ENCODE measurements at places on chromosomes 13 and 19.

- no peak for DNase-seq
Observed at GRCh38 chr13:94122300-94122915, 357.1 kb downstream of the DCT start.

- DNase-seq, result peak; percentile 60
Observed at GRCh38 chr19:50358483-50359327, 6.7 kb downstream of the NAPSA start.

- DNase-seq, result no peak
Observed at GRCh38 chr13:27264181-27264580, 6.4 kb upstream of the RASL11A start.

DNA sequence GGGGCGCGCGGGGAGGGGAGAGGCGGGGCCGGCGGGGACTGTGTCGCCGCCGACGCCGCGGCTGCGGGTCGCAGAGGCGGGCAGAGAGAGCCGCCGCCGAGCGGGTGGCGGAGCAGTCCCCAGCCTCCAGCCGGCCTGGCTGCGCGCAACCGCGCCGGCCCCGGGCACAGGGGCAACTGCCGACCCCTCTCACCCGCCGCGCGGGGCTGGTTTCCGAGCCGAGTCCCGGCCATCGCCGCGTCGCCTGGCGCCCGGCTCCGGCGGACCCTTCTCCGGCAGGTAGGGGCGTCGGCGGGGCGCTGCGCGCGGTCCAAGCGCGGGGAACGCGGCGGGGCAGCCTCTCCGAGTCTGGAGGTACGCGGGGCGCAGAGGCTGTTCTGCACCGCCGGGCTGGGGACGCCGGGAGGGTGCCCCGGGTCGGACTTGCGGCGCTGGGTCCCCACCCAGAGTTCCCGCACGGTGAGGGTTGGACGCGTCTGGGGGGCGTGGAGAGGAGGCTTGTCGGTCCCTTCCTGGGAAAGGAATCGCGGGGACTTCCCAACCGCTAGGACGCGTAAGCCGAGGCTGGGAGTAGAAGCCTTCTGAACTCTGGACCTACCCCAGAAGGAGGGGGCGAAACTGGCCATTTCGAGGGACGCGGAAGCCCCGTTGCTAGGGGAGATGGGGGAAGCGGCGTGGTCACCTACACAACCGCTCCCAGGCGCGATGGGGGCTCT is 133.6 kb upstream of the MYO16 start:
- peak; percentile 47 for DNase-seq

DNA sequence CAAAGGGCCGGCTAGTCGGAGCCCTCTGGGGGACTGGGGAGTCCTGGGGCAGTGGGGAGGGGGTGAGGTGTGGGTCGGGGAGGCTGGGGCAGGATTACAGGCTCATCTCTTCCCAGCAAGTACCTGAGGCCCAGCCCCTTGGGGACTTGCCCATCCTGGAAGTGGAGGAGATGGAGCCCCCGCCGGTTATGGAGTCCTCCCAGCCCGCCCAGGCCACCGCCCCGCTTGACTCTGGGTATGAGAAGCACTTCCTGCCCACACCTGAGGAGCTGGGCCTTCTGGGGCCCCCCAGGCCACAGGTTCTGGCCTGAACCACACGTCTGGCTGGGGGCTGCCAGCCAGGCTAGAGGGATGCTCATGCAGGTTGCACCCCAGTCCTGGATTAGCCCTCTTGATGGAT is 9.9 kb downstream of the PALM3 start:
- DNase-seq, result no peak

DNA sequence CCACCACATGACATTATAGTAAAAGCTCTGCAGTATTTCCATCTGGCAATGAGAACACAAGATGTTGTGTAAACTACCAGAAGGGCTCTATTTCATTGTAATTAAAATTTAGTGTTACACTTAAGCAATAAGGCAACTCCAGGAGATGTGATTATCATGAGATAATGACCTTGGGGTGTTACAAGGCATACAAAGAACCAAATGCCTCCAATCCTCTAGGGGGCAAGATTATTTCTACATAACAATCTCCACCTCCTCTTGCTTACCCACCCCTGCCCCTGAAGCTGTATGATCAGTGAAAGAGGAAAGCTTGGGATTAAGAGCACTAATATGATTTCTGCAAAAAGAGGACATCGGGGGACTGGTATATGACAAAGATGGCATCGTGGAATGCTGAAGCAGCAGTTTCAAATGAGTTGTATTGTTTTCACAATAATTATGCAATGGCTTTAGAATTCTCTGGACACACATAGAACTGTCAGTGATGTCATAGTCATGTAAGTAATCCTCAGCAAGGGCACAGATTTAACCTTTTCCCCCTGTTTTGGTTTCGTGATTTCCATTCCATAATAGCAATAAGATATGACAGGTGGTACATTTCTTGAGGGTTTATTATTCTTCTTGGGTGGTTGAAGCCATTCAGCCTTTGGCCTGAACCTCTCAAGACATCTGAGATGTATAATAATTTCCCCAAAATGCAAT is 295.3 kb downstream of the MZT1 start:
- no peak for DNase-seq

- no peak for DNase-seq
Observed at GRCh38 chr13:21613791-21614190, 9.8 kb upstream of the MICU2 start.

DNA sequence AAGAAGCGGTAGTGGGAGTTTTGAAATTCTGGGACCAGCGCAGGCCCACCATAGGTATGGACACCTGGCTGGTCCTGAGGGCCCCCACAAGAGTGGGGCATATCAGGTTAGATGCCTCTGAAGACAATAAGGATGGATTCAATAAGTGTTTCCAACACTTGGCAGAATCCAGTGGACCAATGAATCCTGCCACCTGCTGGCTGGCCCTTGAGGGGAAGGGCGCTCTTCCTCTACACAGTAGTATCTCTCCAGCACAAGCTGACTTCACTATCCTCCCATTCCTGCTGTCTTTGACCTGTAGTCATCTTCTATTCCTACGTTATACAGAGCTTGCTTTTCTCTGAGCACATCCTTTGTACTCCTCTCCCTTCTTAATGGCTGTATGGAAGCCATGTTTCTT is 199.7 kb upstream of the TSHZ3 start:
- no peak for DNase-seq

DNA sequence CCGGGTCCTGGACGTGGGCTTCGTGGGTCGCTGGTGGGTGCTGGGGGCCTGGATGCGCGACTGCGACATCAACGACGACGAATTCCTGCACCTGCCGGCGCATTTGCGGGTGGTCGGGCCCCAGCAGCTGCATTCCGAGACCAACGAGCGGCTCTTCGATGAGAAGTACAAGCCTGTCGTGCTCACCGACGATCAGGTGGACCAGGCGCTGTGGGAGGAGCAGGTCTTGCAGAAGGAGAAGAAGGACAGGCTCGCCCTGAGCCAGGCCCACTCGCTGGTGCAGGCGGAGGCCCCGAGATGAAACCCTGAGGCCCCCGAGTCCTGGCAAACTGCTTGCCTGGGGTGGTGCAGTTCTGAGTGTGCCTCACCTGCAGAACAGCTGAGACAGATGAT is 787 bp downstream of the TIMM29 start:
- no peak for DNase-seq

DNA sequence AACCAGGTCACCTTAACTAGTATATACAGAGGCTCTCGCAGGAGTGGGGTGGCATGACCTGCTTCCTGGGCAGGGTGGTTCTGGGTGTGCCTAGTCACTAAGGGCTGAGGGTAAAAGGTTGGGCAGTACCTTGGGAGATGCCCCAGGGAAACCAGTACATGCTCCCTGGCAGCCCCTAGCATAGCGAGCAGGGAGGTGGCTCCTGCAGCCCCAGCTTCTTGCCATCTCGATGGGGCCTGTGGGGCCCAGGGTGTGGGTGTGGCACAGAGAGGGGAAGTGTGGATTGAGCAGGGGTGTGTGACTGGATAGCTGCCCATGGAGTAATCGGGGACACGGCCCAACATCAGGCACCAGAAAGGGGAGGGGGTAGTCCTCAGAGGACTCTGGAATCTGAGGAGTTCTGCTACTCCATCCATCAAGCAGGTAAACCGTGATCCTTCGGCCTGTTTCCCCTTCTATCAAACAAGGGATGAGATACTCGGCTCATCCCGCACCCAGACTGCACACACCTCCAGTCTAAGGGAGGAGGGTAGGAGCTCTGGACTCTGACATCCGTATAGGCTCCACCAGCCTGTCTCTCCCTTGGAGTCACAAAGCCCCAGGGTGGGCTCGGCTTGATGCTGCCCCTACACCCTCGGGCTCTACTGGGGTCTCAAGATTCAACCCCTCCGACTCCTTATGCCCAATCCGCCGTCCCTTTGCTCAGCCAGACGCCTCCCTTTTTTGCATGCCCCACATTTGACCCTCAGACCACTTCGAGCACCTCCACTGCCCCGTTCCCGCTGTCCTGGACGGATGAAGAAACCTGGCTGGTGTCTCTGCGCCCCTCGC is 1.1 kb downstream of the ZBTB45 start:
- no peak for DNase-seq

GRCh38 chr19:37845932-37846331 is 60.5 kb downstream of the WDR87 start:
- no peak for DNase-seq

DNA sequence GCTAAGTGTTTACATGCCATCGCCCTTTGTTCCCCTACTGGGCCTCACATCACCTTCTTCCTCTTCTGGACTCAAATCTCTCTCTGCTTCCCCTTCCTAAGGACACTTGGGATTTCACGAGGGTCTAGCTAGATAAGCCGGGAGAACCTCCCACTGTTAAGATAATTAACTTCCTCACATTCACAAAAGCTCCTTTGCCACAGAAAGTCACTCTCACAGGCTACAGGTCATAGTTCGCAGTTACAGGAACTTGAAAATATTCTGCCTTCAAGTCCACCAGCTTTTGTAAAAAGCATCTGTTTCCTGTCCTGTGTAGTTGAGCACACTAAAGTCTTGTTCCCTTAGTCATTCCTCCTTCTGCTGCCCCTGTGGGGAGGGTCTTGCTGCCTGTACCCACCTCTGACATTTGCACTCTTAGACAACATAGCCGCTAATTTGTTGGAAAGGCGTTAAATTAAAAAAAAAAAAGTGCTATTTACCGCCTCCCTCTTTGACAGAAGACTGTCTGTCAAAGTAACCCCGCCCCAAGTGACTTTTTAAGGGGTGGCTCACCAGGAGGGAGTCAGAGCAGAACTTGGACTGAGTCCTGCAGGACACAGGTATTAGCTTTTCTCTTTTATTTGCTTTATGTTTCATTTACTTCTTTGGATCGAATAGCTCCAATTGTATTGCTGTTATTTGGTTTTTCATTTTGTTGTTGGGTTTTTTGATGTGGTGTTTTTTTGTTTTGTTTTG is 26.8 kb upstream of the CEACAM21 start:
- DNase-seq, result no peak

DNA sequence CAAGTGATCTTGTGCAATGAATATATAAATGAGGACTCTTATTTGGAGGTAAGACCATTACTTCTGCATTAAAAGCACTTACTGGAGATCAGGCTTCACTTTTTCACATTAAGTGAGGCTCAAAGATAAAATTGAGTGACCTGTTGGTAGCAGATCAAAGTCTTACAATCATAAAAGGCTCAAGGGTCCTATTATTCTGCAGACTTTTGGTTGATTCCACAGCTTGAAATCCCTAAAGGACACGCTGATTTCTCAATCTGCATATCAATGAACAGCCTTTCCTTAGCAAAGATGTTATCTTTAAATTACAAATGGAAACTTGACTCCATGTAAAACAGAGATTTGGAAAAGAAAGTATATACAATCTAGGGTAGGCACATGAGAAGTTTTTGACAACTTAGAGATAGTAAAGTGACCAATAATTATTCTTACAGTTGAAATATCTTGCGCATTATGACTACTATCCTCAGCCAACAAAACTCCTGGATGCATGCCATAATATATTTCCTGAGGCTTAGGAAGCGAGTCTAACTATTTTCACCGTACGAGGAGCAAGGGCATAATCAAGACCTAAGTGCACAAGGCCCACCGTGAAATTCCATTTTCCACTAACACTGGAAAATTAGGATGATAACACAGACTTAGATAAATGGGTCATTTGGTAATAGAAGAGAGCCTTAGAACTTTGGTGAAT is 640.7 kb downstream of the LIG4 start:
- no peak for DNase-seq

Data from NCI-H1105 treated with DMSO at 0.1 percent for 48 hours (cell line).